HFFc6 (cell line): ENCODE measurements at places on chromosomes 2 and 18. TPM values are rescaled to one million over a fixed set of nuclear protein-coding genes. Genes with fewer than 3 reads are reported as not detected.

The IGFBP2 gene
- 0.37 to 0.40 TPM in 2 of 3 replicates, not detected in the other for total RNA-seq

The TBR1 gene
- not detected in 3 replicates for total RNA-seq

The ATIC gene
- 140 to 161 TPM (median 155 TPM) in 3 replicates for total RNA-seq

The SLC11A1 gene
- 0.11 to 0.16 TPM (median 0.11 TPM) in 3 replicates for total RNA-seq

The SP140L gene
- total RNA-seq, result 17.1 to 23.9 TPM (median 20.6 TPM) in 3 replicates

The NEURL3 gene
- total RNA-seq, result not detected in 3 replicates

The FARSB gene
- total RNA-seq, result 39.7 to 52.9 TPM (median 44.8 TPM) in 3 replicates

The CCDC74A gene
- 6.4 to 8.6 TPM (median 7.5 TPM) in 3 replicates for total RNA-seq
